Stimulated activated CD8-positive, alpha-beta memory T cell treated with anti-CD3 and anti-CD28 coated beads, Interleukin-15, amount 100 ng/mL, for 24 hours (primary cell): ENCODE measurements at places on chromosomes 1 and 21.

DNA sequence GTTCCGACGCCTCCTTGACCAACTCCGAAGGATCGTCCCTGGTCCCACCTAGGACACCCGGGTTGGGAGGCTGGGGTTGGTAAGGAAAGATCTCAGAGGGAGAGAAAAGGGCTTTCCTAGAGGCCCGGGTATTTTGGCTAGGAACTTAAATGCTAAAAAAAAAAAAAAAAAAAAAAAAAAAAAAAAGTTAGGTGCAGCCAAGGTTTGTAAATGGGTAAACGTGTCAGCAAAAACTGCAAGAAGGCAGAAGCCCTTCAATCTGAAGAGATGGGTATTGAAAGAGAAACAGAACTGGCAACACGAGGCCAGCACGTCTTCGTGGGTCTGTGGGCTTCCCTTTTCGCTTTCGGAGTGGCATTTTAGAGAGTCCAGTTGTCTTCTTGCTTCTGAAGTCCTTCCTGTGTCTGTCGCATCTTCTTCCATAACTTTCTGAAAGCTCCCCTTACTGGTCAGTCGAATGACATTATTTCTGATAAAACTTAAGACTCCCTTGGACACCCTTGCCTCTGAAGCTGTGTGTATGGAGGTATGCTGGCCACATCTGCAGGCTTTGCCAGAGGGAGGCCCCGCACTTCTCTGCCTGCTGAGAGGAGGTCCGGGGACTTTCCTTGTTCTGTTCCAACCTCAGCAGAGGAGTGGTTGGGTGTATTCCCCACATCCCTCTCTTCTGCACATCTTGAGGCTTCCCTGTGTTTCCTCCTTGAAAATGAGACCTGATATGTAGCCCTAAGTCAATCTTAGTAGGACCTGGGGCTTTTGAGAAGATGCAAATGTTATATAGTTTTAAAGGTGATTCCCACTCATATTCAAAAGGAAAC, 745 bp downstream of the RCSD1 start:
- no peak for DNase-seq

DNA sequence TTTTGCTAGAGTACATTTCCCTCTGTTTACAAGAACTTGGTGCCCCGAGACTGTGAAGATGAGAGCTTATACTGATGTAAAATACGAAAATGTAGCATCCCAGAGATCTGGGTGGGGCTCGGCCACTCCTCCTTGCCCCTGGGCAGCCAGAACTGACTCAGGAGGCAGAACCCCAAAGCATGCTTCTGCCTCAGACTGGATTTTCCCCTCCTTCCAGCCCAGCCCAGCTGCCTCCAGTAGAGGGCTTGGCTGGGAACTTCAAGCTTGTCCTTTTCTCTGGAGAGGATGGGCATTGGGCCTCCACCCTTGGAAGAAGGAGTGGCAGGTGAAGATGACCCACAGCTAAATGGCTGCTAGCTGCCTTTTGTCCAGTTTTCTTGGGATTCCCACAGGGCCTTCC, 24.3 kb upstream of the BTG2 start:
- no peak for DNase-seq

- peak; percentile 35 for DNase-seq
Observed at GRCh38 chr1:18820791-18821641, 38.4 kb downstream of the TAS1R2 start.

- DNase-seq: no peak
Observed at GRCh38 chr1:197143276-197143675, 3.2 kb downstream of the ASPM start.

GRCh38 chr1:202007304-202007703, 3.1 kb upstream of the ELF3 start:
- no peak for DNase-seq

DNA sequence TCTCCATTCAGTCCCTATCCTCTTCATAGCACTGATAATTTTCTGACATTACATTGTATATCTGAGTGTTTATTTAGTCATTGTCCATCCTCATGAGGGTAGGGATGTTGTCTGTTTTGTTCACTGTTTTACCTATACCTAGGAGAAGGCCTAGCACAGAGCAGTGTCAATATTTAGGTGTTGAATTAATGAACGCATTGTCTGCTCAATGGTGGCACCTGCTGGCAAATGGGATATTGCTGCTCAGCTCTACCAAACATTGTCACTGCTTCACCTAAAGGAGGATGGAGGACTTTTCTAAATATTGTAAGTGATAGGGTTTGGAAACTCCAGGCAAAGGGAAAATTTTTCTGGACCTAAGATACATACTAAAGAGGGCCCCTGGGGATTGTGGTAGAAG, 243.9 kb downstream of the RRAGC start:
- no peak for DNase-seq

- no peak for DNase-seq
Observed at GRCh38 chr1:156121457-156121856, 6.9 kb downstream of the LMNA start.

DNA sequence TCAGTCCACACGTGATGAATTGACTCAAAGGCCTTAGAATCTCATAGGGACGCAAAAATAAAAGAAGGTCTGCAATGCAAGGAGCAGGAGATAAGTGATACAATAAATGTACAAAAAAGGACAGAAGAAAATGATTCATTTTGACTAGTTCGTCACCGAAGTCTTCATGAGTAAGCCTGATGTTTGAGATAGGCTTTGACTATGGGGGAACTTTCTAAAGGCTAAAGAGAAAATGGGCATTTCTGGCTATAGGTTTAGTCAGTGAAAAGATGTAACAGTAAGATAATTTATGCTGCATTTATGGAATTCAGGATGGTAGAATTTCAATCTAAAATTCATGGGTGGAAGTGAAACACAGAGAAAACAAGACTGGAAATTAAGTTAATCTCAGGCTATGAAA, 163.0 kb downstream of the ADGRL4 start:
- DNase-seq: no peak

- DNase-seq: no peak
Observed at GRCh38 chr21:24298040-24298439, 1309.2 kb downstream of the MRPL39 start.

- no peak for DNase-seq
Observed at GRCh38 chr1:8315573-8316475, 2.1 kb upstream of the SLC45A1 start.

DNA sequence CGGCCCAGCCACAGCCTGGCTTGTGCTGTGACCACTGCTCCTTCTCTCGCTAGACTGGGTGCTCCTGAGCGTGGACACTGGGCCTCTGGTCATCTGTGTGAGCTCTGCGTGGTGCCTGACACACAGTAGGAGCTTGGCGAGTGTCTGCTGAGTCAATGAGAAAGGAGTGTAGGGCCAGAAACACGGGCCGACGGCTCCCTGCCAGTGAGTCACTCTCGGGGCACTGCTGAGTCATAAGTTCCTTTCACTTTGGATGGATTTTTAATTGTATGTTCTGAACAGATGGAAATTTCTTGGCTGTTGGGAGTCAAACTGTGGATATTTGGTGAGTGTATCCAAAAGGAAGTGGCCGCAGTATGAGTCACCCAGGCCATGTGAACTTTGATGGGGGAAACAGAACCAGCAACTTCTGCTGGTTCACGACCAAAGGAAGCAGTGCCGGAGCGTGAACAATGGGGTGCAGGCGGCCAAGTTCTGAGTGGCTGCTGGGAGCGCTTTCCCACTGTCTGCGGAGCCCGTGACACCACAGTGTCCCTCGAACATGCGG, 41.0 kb upstream of the COL18A1 start:
- no peak for DNase-seq

- no peak for DNase-seq
Observed at GRCh38 chr1:58982259-58982998, 198.6 kb upstream of the JUN start.

- DNase-seq: no peak
Observed at GRCh38 chr1:23168079-23168444, 594 bp downstream of the LUZP1 start.

GRCh38 chr21:39050841-39051587, 132.2 kb downstream of the PSMG1 start:
- no peak for DNase-seq

- DNase-seq: no peak
Observed at GRCh38 chr1:80424249-80424648, 1376.5 kb upstream of the ADGRL2 start.

DNA sequence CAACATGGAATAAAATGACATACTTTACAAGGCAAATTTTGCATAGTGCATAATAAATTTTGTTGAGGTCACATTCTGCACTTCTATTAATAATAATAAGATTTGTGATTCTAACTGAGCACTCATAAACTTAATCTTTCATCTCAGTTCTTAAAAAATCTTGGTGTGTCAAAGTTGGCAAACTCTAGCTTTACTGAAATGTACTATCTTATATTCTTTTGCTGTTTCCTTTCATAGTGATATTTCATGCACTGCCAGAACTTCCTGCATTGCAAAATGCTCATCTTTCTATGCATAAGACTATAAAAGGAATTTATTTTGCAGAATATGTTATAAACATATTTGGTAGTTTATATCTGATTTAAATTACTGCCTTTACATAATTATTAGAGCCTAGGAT, 797.6 kb downstream of the ADGRL2 start:
- DNase-seq: no peak

DNA sequence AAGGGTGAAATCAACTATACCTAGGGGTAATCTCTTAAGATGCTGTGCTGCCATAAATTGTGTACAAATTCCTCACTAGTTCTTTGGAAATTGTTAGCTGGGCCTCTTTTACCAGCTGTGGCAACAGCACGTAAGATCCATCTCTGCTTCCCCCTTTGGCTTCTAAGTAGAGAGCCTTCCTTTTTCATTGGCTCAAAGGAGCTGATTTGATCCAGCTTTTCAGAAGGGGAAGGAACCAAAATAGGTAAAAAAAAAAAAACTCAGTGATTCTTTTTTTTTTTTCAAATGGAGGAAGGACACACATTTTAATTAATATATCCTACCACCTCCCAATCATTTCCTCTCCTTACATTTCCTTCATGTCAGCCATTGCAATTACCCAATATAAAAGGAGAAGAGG, 4.0 kb upstream of the RCAN1 start:
- no peak for DNase-seq

DNA sequence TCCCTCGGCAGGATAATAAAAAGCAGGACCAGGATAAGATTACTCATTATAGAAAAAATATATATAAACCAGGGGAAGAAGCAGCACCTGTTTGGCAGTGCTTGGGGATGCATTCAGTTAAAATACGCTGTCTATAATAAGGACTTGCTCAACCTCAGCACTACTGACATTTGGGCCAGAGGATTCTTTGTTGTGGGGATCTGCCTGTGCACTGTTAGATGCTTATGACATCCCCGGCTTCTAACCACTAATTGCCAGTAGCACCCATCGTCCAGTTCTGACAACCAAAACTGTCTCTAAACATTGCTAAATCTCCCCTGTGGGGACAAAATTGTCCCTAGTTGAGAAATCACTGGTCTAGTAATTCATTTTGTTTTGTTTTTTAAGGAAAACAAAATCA, 242.1 kb downstream of the SLC45A1 start:
- DNase-seq: no peak

DNA sequence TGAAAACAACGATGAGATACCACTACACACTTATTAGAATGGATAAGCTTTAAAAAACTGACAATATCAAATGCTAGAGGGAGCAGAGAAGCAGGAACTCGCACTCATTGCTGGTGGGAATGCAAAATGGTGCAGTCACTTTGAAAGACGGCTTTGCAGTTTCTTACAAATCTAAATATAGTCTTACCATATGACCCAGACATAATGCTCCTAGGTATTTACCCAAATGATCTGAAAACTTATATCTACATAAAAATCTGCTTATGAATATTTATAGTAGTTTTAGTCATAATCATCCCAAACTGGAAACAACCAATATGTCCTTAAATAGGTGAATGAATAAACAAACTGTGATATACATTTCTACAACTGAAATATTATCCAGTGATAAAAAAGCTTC, 430.9 kb downstream of the MATN1 start:
- no peak for DNase-seq

DNA sequence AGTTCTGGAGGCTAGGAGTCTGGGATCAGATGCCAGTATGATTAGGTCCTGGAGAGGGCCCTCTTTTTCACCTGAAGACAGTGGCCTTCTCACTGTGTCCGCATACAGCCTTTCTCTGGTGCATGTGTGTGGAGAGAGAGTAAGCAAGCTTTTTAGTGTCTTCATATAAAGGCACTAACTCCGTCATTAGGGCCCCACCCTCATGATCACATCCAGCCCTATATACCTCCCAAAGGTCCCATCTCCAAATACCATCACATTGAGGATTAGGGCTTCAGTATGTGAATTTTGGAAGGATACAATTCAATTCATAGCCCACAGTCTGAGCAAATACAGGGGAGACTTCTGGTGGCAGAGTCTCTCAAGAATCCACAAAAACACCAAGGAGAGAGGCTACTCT, 176.6 kb downstream of the BACH1 start:
- DNase-seq: no peak

- no peak for DNase-seq
Observed at GRCh38 chr21:45410865-45411809, 6.2 kb downstream of the COL18A1 start.

DNA sequence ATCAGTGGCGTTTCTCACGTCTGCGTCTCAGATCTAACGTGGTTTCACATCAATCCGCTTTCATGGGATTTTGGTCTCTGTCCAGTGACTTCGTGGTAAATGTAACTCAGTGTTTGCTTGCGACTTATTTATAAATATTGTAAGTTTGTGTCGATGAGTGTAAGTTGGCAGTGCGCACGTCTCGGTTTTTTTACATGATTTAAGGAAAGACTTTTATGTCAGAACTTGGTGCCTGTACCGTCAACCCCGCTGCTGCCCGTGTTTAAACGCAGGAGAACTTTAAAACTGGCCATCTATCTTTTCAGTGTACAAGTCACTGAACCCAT, 1.5 kb downstream of the B3GALT6 start:
- DNase-seq: no peak

DNA sequence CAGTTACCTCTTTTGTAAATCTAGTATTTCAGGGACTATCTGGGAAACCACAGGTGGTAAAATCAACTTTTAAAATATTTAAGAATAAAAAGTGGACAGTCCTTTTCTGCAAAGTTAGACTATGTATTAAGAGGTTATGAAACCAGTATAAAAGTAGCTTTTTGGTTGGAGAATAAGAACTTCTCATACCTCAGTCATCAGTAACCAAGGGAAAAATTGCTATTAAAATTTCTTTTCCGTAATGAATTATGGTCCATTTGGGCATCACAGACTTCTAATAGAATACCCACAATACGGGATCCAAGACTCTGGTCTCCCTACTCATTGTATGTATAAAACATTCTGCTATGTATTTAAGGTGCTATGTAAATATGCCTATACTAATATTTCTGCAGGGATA, 51.9 kb downstream of the ABL2 start:
- DNase-seq: no peak

GRCh38 chr1:61082311-61083012, at the start of gene NFIA:
NFIA (plus strand) TSS chr1:61082561.
- no peak for DNase-seq

GRCh38 chr21:23016617-23017016, 2018.4 kb downstream of the NCAM2 start:
- no peak for DNase-seq

DNA sequence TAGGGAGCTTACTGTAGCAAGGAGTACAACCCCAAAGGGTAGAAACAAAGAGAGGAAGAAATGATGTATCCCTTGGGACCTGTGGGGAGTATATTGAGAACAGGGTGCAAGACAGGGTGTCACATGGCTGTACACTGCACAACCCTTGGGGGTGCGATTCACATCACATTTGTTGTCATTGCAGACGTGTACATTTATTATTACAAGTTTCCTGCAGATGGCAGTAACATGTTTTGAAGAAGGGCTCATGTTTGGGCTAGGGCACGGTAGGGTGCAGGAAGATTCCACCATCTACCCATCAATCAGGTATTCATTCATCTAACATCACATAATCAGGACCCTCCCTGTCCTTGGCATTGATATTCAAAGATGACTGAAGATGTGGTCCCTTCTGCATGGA, 62.5 kb downstream of the NDUFS5 start:
- DNase-seq: no peak
